ENCODE measurements at places on chromosomes 3 and 15. TPM values are rescaled to one million over a fixed set of nuclear protein-coding genes. Genes with fewer than 3 reads are reported as not detected.

Gene GABRR3
- total RNA-seq = not detected

Gene APBA2
- total RNA-seq = 21.8 TPM

Gene PLAAT1
- total RNA-seq = not detected

Gene SCN11A
- not detected for total RNA-seq

Gene TM6SF1
- 0.10 TPM for total RNA-seq

Gene RARRES1
- 7.3 TPM for total RNA-seq

Gene CISH
- 0.78 TPM for total RNA-seq

Gene GOLGA6D
- total RNA-seq = not detected

Gene ATP13A4
- not detected for total RNA-seq

Gene CASR
- total RNA-seq = not detected

Gene CCR1
- total RNA-seq = not detected

Gene CCDC13
- total RNA-seq = 0.49 TPM

Gene TJP1
- total RNA-seq = 89.3 TPM

Gene ITPKA
- total RNA-seq = 1.9 TPM

Gene PLA2G4F
- total RNA-seq = not detected

Gene KIF7
- total RNA-seq = 4.6 TPM

Gene CLDN16
- total RNA-seq = 0.06 TPM

Gene CRABP1
- 0.71 TPM for total RNA-seq

Gene ANKUB1
- not detected for total RNA-seq

Gene GOLGA8T
- total RNA-seq = 1.6 TPM

Gene NAALADL2
- not detected for total RNA-seq

Gene GLDN
- not detected for total RNA-seq

Gene ERICH6
- total RNA-seq = not detected

Gene CHL1
- not detected for total RNA-seq

Gene EIF3J
- total RNA-seq = 93.1 TPM

Gene POLQ
- 6.6 TPM for total RNA-seq

Gene DGKG
- 9.4 TPM for total RNA-seq

Gene SEMA4B
- total RNA-seq = 162 TPM

Gene SLC26A6
- total RNA-seq = 21.4 TPM

Gene SLC22A13
- not detected for total RNA-seq

Gene FBXL22
- 0.27 TPM for total RNA-seq

Gene OCA2
- total RNA-seq = 0.09 TPM

Gene SERINC4
- 0.05 TPM for total RNA-seq

Gene GPR160
- total RNA-seq = 1.8 TPM

Gene SLC35G2
- total RNA-seq = 28.8 TPM

Gene MYRIP
- not detected for total RNA-seq

Gene MRPL46
- total RNA-seq = 64.7 TPM

Gene SOX2
- 1.2 TPM for total RNA-seq

Gene ZMYND10
- 1.3 TPM for total RNA-seq

Gene DNASE1L3
- total RNA-seq = not detected

Gene KIF9
- total RNA-seq = 19.6 TPM

Gene PSTPIP1
- total RNA-seq = not detected

Gene ZNF662
- not detected for total RNA-seq

Gene XCR1
- total RNA-seq = not detected

Gene SUSD5
- 4.1 TPM for total RNA-seq

Gene PRR23A
- not detected for total RNA-seq

Gene HERC2
- total RNA-seq = 51.8 TPM

Gene IL17RD
- 0.47 TPM for total RNA-seq

Gene SMCO1
- not detected for total RNA-seq

Gene C2CD4A
- not detected for total RNA-seq

Gene POMGNT2
- 8.6 TPM for total RNA-seq

Gene TP63
- 0.27 TPM for total RNA-seq

Gene BBS4
- 24.0 TPM for total RNA-seq

Data from A549 treated with CpdA at 1 μM for 4 hours (cell line).